Activated CD4-positive, alpha-beta T cell treated with anti-CD3 and anti-CD28 coated beads, Interleukin-2, amount 50 U/mL, for 24 hours (primary cell): ENCODE measurements at places on chromosomes 16 and 17.

DNA sequence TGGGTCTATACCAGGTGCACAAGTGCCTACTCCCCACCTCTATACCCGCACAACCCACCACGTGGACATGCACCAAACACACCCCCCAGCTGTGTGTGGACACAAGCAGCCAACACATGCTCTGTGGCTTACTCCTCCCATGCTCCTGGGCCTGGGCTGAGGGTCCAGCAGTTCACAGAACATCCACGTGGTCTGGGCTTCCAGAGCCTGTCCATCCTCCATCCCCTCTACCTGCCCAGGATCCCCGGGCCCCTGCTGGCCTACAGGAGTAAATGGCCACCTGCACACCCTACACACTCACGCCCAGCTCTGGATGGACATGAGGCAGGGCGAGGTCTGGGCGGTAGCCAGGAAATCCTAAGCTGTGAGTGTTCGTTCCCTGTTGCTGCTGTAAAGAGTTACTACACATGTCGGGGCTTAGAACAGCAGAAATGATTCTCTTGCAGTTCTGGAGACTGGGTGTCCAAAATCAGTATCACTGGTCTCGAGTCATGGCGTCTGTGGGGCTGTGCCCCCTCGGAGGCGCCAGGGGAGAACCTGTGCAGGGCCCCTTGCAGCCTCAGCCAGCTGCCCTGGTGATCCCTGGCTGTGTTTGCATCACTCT is 15.0 kb upstream of the RAI1 start:
- DNase-seq = no peak

DNA sequence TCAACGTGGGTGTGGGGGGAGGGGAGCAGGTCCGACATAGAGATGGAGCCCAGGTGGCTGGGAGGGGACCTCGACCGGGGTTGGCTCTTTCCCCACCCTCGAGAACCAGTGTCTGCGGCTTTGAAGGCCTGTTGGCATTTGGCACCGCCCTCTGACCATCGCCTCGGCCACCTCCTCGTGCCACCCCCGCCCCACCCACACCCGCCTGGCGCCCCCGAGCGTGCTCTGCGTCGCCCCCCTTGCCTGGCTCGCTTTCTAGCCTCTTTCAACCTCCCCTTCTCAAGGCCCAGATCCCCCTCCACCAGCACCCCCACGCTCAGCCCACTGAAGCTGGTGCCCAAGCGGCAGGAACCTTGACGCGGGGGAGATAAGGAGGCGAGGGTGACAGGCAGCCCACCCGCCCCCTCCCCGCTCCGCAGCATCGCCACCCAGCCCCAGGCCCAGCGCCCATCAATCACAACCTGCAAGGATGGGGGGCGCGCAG is 619 bp downstream of the CACNB1 start:
- no peak for DNase-seq

- no peak for DNase-seq
These were observed 3.2 kb downstream of the DDX52 start for GRCh38 chr17:37640015-37640414.

DNA sequence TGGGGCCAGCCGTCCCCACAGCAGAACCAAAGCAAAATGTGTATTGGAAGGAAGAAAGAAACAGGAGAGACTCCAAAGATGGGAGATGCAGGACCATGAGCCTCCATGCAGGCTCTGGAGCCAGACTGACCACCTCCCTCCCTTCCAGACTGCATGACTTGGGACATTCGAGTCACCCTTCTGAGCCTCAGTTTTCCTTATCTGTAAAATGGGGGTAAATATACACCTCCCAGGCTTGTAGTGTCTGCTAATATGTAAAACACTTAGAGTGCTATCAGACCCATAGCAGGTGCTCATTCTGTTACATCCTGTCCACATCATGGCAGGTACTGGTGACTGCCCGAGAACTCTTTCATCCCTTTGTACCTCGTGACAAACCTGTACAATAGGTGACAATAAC is 370.8 kb downstream of the SNX29 start:
- no peak for DNase-seq

DNA sequence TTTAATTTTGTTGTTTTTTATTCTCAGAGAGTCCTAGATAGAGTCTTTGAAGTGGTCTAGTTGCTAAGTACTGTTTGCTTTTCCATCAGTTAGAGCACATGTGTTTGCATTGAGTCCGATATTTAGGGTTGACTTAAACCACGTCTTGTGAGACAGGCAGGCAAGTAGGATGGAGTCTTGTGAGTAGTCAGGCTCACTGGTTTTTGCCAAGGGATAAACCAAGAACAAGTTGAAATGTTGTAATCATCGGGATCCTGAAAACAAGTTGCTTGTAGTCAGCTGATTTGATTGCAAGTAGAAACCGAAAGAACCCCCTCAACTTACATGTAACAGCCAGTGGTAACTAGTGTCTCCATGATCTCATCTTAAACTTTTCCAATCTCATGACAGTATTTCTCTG is 17.2 kb downstream of the ATP6V0A1 start:
- DNase-seq = no peak

DNA sequence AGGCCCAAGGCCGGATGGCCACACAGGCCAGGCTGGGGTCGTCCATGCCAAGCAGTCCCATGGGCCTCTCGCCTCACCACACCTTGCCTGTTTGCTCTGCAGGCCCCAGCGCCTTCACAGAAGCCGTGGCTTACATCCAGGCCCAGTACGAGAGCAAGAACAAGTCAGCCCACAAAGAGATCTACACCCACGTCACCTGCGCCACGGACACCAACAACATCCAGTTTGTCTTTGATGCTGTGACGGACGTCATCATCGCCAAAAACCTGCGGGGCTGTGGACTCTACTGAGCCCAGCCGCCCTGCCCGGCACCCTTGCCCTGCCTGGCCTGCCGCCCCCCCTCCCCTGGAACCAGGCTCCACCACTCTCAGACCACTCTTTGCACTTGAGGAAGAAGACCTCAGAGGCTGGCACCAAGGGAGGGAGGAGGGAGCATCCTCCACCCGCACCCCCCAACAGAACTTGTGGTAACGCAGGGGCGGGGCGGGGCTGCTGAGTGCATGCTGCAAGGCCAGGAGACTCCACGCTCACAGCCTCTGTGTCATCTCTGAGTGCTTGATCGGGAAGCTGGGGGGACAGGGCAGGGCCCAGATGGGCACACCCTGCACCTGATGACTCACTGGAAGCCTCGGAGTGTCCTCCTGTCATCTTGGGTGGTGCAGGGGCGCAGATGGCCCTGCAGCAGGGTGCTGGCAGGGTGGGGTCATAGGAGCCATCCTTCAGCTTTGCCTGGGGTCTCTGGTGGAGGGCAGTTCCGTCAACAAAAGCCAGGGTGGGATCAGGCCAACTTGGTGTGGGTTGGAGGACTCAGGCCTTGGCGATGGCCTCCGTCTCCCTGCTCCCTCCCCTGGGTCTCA is 81.5 kb downstream of the AMFR start:
- DNase-seq = no peak

GRCh38 chr17:27607521-27608091 is 23.4 kb upstream of the LGALS9 start:
- DNase-seq = no peak

DNA sequence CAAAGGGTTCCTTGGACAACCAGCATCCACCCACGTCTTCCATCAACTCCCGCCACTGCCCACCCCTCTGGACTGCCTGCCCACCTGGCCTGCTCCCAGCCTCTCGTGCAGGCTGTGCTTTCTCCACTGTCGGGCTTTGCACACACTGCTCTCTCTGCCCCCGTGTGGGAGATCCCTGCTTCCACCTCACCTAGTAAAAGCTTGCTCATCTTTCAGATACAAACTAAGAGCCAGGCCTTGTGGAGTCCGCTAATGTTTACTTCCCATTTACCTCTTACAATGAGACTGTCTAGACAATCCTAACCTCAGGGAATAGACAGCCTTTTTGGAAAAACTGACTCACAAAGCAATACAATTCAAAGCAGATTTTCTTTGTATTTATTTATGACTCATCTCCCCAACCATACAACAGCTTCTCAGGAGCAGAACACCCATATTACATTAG is 67.6 kb downstream of the USP31 start:
- no peak for DNase-seq
